CD4-positive, alpha-beta T cell treated with Interleukin-17A for 1 hour (primary cell): ENCODE measurements at places on chromosomes 6 and 20.

- no peak for DNase-seq
These were observed 19.8 kb downstream of the MDN1 start for GRCh38 chr6:89799756-89800155.

- DNase-seq, result no peak
These were observed 85.3 kb downstream of the SYCP2 start for GRCh38 chr20:59848182-59848581.

DNA sequence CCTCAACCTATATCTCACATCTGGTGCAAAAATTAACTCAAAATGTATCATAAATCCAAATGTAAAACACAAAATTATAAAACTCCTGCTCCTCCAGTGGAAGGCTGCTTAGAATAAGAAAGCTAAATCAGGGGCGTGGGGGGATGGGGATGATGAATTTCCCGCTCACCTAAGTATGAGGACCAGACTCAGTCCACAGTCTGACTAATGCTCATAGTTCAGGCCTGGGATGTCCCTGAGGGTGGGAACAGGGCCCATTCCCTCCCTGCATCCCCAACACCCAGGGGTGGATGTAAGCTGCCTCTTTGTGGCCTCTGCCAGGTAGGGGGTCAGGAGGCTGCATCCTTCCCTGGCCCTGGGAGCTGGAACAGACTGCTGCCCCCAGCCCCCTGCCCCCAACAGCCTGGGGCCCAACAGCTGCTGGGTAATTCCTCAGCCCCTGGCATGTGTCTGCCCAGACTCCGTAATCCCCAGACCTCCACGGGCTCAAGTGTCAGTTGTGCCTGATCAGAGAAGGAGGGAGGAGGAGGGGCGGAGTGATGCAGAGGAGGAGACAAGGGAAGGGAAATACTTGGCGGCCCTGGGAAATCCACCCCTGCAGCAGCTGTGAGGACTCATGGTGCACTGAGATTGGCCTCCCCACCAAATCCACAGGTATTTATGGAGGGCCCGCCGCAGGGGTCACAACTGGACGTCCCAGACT lies 224.5 kb downstream of the PREX1 start:
- DNase-seq, result no peak

GRCh38 chr6:148520109-148520841 lies 177.6 kb downstream of the SASH1 start:
- no peak for DNase-seq

DNA sequence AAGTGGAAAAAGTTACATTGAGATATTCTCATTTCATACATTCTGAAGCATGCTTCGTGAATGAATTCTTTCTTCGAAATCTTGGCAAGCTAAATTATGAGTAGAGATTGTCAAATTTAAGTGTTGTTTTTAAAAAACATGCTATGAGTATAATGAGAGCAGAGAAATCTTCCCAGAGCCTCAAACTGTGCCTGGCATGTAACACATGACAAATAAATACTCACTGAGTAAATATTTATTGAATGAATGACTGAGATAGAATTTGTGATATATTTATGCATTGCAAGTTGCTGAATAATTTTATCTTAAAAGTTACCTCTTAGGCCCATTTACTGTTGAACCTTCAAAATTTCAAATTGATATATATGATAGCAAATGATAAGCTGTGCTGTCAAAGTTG lies 24.7 kb upstream of the CD2AP start:
- no peak for DNase-seq

DNA sequence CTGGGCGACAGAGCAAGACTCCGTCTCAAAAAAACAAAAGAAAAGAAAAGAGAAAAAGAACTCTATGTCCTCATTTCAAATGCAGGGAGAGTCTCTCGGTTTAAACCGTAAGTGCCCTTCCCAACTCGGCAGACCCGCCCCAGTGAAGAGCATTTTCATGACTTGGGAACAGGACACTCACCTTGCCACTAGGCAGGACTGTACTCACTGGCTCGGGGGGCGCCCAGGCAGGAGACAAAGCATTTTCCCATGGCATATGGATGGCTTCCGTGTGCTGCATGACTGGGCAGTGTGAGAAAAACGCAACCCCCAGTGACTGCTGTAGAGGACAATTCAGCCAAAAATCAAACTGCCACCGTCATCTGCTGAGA lies 23.7 kb upstream of the MRGBP start:
- DNase-seq, result no peak

DNA sequence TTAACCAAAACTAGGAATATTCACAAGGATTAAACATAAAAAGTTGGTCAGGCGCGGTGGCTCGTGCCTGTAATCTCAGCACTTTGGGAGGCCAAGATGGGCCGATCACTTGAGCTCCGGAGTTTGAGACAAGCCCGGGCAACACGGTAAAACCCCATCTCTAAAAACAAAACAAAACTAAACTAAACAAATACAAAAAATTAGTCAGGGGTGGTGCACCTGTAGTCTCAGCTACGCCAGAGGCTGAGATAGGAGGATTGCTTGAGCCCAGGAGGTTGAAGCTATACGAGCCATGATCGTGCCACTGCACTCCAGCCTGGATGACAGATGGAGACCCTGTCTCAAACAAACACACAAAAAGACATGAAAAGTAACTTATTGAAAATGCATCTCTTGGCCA lies 3.2 kb downstream of the PSORS1C2 start:
- no peak for DNase-seq

DNA sequence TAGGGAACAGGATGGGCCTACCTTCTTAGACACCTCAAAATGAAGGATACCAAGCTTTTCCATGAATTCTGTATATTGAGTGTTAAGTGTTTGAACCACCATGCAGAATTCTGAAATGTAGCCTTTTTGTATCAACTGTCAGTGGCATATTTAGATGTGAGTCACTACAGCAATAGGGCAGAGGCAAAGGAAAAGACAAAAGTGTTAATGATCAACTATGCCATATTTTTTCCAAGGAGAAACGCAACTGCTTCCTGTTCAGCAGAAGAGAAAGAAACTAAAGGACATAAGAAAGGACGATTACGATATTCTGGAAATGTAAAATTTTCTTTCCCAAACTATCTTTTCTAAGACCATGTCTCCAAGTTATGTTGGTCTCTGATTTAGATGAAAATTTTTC lies 104.6 kb upstream of the RSPO3 start:
- DNase-seq, result no peak

DNA sequence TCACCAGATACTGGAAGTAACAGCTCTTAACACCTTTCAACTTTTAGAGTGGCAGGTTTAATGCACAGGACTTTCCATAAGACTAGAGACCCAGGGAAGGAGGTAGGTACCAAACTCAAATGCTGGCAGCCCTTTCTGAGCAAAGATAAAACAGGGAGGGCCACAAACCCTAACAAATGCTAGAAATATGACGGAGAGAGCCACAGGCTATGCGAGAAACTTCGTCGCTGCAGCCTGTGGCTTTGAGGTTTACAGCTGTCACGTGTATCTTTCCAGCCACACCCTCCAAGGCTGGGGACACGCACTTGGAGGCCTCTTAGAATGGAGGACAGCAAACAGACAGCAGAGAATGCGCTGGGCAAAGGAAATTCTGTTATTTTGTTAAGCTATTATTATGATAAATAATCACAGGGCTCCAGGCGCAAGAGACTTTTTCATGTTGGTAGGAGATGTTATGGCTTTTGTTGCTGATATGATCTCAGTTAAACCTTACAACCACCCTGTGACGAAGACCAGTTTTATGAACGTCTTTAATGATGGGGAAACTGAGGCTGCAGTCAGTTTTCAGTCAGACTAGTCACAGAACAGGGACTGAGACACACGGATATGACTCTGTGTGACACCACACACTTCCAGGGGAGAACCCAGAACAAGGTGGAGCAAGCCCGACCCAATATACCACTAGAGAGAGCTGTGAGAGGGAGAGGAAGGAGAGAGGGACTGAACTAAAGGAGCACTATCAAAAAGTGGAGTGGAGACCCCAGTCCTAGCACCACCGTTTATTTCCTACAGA lies 2.0 kb downstream of the TRAM2 start:
- peak; percentile 72 for DNase-seq
